ENCODE measurements at places on chromosomes 2 and 18.

DNA sequence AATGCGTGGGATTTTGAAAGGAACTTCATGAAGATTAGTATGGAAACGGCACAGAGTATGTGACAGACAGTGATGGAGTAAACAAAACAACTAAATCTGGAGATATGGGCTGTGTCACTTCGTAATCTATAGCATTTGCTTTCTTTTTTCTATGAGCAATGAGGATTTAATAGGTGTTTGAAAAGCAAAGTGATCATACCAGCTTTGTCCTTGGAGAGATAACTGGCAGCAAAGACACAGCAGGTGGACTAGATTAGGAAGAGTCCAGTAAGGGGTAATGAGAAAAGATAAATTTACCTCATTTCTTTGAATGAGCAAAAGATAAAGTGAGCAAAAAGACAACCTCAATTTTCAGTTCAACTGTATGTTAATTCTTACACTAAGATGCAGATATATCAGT lies 199.0 kb downstream of the LRP1B start:
- no peak for ATAC-seq

- ATAC-seq = no peak
Measured at GRCh38 chr2:215479121-215479520, 43.3 kb upstream of the FN1 start.

GRCh38 chr2:119142824-119143223 lies 15.7 kb downstream of the C1QL2 start:
- no peak for ATAC-seq

- no peak for ATAC-seq
Measured at GRCh38 chr2:3301001-3301400, 76.6 kb downstream of the EIPR1 start.

GRCh38 chr18:9827793-9828505 lies 57.8 kb upstream of the TXNDC2 start:
- ATAC-seq = no peak

GRCh38 chr2:235839974-235840373 lies 328.2 kb downstream of the GBX2 start:
- ATAC-seq = no peak

DNA sequence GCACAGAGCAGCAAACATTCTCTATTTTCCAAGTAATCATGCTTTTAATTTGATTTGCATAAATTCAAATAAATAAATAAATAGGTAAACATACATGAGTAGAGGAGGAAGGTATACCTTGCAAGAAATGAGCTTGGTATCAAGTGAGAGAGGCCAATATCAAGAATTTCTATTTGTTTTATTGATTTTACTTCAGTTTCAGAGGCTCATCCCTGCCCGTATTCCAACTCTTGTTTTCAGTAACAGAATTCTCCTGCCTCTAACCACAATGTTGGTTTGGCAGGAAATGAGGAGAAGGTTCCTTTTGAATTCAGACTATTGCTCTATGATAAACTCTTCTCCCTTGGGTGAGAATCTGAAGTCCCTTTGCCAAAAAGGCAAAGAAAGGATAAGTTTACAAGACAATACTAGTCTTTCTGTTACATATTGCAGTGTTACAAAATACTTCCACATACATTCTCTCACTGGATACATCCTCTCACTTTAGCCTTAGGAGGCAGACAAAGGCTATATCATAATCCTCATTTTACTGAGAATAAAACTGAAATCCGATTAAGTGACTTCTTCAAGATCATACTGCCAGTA lies 68.3 kb upstream of the ZNF397 start:
- no peak for ATAC-seq

DNA sequence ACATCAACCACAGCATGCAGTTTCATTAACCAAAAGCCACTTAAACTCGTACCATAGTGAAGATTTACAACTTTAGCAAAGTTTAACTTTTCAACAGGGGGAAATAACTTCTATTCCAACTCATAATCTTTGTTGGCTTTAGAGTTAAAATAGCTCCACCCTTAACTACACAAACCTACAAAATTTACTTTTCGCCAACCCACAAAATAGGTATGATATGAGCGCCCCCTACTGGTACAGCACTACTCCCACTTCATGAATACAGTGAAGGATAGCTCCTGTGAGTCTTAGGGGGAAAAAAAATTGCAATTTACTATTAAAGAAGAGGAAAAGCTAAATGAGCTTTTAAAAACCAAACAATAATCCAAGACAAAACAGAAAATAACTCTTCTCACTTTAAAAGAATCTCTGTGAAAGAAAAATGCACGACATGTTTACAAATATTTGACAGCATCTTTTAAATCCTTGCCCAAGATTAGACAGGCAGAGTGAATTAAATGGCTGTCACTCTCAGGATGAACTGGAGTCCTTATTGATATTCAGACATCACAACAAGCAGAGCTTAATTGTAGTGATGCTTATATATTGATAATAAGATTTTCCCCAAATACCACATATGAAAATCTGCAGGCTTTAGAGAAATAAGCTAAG lies 32.2 kb downstream of the TMEFF2 start:
- ATAC-seq = peak; percentile 56

DNA sequence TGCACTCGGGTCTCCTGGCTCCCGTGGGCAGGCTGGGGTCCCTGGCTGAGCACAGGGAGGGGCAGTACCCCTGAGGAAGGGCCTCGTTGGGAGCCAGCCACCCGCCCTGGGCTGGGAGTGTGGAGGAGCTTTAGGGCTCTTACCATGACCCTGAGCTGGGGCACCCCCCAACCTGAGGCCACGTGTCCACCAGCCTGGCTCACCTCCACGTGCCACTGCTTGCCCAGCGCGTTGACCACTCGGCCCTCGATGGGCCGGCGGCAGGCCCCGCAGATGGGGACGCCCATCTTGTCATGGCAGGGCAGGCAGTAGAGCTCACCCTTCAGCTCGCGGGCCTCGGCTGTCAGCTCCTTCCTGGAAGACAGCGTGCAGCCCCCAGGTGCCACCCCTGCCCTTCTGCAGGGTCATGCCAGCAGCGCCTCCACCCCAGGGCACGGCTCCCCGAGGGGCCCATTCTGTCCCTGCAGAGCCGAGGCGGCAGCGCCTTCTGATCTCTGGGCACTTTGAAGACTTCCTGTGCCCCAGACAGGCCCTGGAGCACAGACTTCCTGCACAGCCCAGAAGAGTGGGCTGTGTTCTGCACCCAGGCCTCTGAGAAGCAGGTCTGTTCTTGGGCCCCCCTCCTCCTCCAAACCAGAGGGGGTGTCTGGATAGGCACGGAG lies 4.0 kb upstream of the GPR17 start:
- ATAC-seq = peak; percentile 57

DNA sequence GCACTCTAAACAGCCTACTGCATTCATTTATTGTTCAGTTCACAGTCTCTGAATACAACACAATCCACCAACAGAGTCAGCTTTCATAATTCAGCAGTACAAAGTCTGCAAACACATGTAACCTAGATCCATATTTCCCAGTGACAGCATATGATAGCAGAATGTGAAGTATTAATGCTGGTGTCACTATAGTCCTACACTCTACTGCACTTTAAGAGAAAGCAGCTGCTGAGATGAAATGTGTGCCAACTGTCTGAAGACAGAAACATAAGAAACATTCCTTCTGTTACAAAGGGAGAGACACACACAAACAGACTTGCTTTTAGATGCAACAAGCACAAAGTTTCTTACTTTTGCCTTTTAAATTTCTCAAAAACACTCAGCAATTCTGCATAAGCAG lies 441.8 kb downstream of the ZEB2 start:
- no peak for ATAC-seq

DNA sequence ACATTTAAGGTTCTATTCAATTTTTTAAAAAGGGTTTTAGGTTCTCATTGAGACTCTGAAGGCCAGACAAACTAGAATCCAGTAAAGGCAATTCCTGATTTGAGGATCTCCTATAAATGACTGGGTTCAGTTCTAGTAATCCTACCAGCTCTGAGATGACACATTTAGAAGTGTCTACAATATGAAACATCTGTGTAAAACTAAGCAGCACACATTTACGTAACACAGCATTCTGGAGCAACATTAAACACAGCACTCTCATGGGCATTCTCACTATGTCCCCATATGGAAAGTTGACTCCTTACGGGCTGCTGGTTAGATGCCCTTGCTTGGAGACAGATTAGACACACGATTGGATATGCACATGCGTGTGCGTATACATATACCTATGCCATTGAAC lies 114.4 kb downstream of the ZNF385B start:
- ATAC-seq = no peak

DNA sequence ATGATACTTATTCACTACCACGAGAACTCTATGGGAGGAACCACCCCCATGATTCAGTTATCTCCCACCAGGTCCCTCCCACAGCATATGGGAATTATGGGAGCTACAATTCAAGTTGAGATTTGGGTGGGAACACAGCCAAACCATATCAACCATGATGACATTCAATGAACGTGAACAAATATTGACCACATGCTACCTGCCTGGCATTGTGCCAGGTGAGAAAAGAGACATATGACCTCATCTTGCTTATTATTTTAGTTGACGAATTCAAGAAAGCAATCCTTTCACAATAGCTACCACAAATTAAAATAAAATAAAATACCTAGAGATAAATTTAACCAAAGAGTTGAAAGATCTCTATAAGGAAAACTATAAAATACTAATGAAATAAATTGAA lies 286.5 kb upstream of the CRIM1 start:
- ATAC-seq = no peak

DNA sequence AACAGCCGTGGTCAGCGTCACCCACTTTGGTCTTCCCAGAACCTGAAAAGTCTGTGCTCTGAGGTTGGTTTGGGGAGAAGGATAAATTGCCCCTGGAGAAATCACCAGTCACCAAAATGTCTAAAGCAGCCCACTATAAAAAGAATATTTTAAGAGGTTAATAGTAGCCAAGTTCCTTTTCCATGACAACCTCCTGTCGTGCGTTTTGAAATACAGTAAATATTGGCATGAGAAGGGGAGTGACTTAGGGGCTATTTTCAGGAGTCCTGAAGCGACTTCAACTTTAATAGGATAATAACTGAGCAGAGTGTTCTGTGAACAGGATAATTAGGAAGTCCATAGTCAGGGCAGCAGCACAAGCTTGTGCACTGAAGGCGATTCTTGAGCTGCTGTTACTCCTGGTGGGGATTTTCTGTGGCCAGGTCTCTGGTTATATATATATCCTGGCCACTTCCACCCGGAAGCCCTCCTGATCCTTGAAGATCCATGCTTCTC lies 49.3 kb downstream of the RNF144A start:
- ATAC-seq = no peak

- no peak for ATAC-seq
Measured at GRCh38 chr18:70195014-70195614, 10.4 kb downstream of the RTTN start.

DNA sequence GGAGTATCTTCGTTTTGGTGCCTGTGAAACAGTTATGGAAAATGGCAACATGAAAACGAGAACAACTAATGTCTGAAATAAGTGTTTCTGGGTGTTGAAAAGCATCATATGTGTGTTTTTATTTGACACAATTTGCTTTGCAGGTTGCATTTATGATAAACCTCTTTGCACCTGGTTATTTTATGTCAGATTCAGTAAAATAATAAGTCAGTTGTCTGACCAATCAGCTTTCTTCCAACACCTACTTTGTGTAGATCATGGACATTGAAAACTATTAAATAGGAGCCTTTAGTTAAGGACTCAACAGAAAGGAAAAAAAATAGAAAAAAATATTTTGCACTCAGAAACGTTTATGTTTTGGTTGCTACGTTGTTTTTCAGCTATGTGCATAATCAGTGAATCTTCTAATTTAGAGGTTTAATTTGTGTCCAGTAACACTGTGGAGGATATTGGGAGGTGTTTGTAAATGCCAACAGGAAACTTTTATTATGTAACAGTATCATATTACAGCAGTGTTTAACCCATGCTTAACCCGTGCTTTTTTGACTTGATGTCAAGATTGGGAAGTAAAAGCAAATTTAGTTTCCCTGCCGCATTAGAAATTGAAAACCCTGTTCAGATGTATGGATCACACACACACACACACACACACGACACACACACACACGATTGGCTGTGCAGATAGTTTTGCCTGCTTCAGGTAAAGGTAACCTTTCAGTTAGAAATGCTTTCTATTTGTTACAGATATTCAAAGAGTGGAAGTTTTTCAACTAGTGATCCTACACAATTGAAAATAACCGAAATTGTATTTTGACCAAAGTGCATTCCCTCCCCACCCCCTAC lies 2.6 kb downstream of the PKP4 start:
- ATAC-seq = no peak

- ATAC-seq = no peak
Measured at GRCh38 chr2:25929789-25930473, 51.6 kb upstream of the ASXL2 start.

- no peak for ATAC-seq
Measured at GRCh38 chr2:160491911-160492371, 1.7 kb downstream of the RBMS1 start.

GRCh38 chr18:59993560-59993959 lies 93.8 kb downstream of the PMAIP1 start:
- ATAC-seq = no peak

DNA sequence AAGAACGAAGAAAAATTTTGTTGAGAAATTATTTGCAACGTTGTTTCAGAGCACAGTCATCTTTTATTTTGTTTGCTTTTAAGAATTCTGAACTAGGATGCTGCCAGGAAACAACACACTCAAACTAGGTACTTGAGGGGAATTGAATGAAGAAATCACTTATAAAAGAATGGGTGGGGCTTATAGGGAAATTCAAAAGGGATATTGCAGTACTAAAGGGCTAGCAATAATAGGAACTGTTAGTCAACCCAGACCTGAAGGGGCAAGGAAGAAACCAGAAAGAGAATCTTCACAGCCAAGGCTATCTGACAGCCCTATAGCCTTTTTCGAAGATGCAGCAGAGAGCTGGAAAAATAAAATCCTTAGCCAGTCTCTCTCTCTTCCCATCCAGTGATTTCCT lies 179.3 kb downstream of the RPRM start:
- no peak for ATAC-seq

DNA sequence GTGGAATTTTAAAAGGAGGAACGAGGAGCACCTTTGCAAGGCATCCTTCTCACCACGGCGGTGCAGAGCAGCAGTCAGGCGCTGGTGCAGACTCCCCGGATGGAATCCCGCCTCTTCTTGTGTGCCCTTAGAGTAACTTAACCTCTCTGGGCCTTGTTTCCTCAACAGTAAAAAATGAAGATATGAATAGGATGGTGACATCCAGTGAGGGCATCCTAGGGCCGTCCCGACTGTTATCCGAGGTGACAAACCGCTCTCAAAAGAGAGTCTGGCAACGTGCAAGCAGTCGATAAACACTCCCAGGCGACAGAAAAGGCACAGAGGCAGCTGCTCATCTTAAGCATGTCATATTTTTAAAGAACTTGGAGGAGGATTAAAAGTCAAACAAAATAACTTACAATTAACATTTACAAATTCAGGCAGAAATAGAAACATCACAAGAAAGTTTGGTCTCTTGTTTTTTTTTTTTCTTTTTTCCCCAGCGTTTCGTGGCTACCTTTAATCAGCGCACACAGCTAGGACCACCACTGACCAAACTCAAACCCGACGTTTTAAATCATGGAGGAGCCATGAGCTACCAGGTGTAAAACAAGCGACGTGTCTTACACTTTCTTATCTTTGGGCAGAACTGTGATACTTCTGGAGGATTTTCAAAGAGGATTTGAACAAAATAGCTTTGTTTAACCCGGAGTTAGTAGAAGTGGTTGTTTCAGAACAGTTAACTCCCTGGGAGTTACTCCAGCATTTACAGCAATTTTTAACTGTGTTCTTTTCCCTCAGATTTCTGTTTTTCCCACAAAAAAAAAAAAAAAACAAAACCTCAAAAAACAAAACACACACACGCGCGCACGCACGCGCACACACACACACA lies 2.1 kb downstream of the MBP start:
- no peak for ATAC-seq

GRCh38 chr2:44285174-44285573 lies 9.9 kb downstream of the SLC3A1 start:
- no peak for ATAC-seq

GRCh38 chr18:22221350-22221749 lies 52.0 kb downstream of the GATA6 start:
- no peak for ATAC-seq

GRCh38 chr18:78319961-78320360 lies 659.7 kb upstream of the SALL3 start:
- ATAC-seq = no peak
